ENCODE measurements at places on chromosomes 2 and 18. TPM values are rescaled to one million over a fixed set of nuclear protein-coding genes. Genes with fewer than 3 reads are reported as not detected.

The RAPGEF4 gene
- total RNA-seq: 13.6 TPM

The REG3G gene
- not detected for total RNA-seq

The DNAH7 gene
- 48.1 TPM for total RNA-seq

The NAT8 gene
- total RNA-seq: not detected

The DUSP19 gene
- total RNA-seq: 19.6 TPM

The PARD3B gene
- 42.6 TPM for total RNA-seq

The ASIC4 gene
- not detected for total RNA-seq

The SAG gene
- not detected for total RNA-seq

The HOXD9 gene
- not detected for total RNA-seq

The FBXO15 gene
- 31.0 TPM for total RNA-seq

The CCDC102B gene
- 4.1 TPM for total RNA-seq

The CMPK2 gene
- 11.7 TPM for total RNA-seq

The MREG gene
- total RNA-seq: 3.6 TPM

The SLC38A11 gene
- 54.3 TPM for total RNA-seq

The ANKRD30B gene
- total RNA-seq: not detected

The G6PC2 gene
- not detected for total RNA-seq

The SIX2 gene
- total RNA-seq: 17.9 TPM

The TSGA10 gene
- 10.3 TPM for total RNA-seq

The GAREM1 gene
- total RNA-seq: 32.9 TPM

The BOLL gene
- not detected for total RNA-seq

The ACMSD gene
- not detected for total RNA-seq

The IL36B gene
- not detected for total RNA-seq

The ADAM23 gene
- 2.3 TPM for total RNA-seq

The ABCG5 gene
- total RNA-seq: not detected

The MC2R gene
- not detected for total RNA-seq

The UPP2 gene
- total RNA-seq: not detected

The MSH6 gene
- total RNA-seq: 12.8 TPM

The BUB1 gene
- total RNA-seq: 9.0 TPM

The LYG1 gene
- not detected for total RNA-seq

The SRD5A2 gene
- total RNA-seq: not detected

The GGCX gene
- total RNA-seq: 35.3 TPM

The DSEL gene
- total RNA-seq: 5.8 TPM

The MAP3K19 gene
- not detected for total RNA-seq

The HTR2B gene
- total RNA-seq: 8.1 TPM

The APOB gene
- total RNA-seq: under 0.01 TPM

The GRHL1 gene
- 3.2 TPM for total RNA-seq

The DCDC2C gene
- not detected for total RNA-seq

The POU3F3 gene
- not detected for total RNA-seq

The RGPD4 gene
- not detected for total RNA-seq

The PFN4 gene
- total RNA-seq: not detected

The SOCS6 gene
- 20.3 TPM for total RNA-seq

The THUMPD2 gene
- 25.2 TPM for total RNA-seq

The PROKR1 gene
- not detected for total RNA-seq

The EMILIN2 gene
- 8.8 TPM for total RNA-seq

Measured in stomach (tissue), 19 donors.